NCI-H2081 treated with DMSO at 0.1 percent for 48 hours (cell line): ENCODE measurements at places on chromosomes 7 and 10.

GRCh38 chr10:93408783-93409182 is 73.4 kb downstream of the MYOF start:
- no peak for DNase-seq

GRCh38 chr10:107269626-107270025 is 105.1 kb upstream of the SORCS1 start:
- no peak for DNase-seq

DNA sequence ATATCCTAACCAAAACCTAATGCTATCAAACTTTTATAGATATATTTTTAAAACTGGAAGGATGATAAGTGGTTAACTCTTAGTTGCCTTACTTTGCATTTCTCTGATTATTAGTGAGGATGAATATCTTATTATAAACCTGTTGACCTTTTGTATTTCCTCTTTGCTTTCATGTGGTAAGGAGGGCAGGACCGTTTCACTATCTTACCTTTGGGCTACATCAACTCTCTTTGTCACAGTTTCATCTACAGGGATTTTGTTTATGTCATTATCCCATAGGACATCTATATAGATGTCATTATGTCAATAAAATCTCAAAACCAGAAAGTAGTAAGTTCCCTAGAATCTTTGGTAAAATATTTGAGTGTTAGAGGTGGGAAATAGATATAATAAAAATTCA is 219.3 kb downstream of the THSD7A start:
- DNase-seq: no peak

- DNase-seq: no peak
Observed at GRCh38 chr7:30877015-30877769, 34.5 kb upstream of the AQP1 start.

GRCh38 chr7:132603220-132603833 is 27.1 kb upstream of the PLXNA4 start:
- no peak for DNase-seq

- no peak for DNase-seq
Observed at GRCh38 chr10:94607111-94607510, 61.5 kb downstream of the HELLS start.

DNA sequence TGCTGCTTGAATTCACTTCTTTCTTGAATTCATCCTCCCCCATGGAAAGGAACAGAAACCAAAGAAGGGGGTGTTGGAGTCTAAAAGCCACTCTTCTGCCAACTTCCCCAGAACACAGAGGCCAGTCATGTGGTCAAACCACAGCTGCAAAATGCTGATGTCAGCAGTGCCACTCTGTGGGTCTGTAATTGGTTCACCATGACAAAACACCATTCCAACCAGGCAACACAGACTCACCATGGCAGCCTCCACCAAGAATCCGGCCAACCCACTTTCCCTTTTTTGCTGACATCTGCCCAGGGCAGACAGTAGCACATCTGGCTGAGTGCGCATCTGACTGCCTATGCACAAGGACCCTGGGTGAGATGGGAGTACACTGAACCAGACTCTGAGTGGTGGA is 16.8 kb downstream of the OSBPL3 start:
- no peak for DNase-seq

DNA sequence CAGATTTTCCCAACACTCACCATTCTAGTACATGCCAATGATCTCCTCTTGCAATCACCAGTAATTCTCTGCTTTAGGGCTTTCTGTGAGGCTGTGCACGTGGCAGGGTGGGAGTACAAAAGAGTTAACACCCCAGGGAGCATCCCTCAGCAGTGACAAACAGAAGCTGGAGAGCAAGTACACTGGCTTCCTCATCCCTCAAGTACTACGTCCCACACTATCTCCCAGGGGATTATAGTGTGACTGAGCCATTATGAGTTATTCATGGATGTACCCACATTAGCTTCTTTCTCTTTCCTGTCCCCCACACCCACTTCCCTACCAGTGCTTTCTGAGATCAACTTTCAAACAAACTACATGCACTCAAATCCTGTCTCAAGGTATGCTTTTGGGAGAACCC is 1216.5 kb upstream of the AUTS2 start:
- DNase-seq: no peak

GRCh38 chr7:4706384-4707216 is 24.5 kb downstream of the FOXK1 start:
- DNase-seq: no peak

- no peak for DNase-seq
Observed at GRCh38 chr10:122301055-122301810, 30.1 kb downstream of the BTBD16 start.

DNA sequence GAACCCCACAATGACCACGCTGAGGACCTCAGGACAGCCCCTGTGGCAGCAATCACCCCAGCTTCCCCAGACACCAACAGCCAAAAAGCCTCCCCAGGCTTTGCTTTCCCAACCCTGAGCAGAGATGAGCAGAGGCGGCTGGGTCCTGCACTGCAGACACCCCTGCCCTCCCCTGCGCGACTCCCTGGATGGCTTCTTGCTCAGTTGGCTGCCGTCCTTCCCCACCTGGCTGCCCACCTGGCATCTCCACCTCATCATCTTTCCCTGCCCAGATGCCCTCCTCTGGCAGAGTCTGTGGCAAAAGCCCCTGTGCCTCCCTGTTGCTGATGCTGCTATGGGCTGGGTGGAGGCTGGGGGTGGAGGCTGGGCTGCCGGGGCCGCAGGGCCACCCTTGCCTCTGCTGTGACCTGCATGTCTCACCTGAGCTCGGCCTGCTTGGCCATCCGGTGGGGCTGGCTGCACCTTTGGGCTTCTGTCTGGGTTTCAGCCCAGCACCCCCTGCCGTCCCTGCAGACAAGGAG is 567.7 kb downstream of the TCERG1L start:
- no peak for DNase-seq

DNA sequence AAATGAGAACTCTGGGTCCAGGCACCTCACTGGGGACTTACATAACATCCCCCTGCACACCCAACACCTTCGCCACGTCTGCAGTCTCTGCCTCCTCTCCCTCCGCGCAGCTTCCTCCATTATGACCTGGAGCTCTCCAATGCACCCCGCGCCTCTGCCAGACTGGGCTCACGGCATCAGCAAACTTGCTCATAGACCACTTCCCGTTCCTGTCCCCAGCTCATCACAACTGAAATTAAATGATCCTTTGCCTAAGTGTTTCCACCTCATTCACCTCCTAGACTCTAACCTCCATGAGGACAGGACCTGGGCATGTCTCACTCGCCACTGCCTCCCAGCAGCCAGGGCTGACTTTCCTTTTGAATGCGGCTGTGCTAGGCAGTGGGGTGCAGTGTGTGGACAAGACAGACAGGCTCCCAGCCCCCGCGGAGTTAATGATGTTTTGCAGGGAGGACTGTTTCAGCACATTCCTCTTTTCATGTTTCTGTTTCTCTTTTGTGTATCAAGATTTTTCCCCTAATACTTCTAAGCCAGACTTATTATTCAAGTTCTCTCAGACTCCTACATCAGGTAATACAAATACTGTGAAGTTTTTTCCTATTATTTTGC is 18.8 kb downstream of the CHST15 start:
- DNase-seq: no peak

DNA sequence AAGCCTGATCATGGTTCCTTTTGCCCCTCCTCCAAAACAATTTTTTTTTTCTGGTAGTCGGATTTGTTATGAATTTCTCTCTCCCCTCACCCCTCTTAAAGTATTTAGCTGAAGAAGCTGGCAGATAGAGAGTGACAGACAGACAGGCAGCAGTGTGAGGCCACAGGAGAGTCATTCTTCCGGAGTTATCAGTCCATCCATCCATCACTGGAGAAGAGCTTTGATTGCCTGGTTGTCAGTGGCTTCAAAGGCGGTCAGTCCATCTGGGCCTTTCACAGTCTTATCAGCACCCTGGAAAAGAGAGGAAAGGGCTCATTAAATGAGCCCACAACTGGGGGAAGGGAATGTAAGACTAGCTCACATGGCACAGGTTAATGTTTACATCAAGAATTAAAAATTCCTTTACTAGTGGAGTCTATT is 47.4 kb downstream of the MTPN start:
- no peak for DNase-seq

DNA sequence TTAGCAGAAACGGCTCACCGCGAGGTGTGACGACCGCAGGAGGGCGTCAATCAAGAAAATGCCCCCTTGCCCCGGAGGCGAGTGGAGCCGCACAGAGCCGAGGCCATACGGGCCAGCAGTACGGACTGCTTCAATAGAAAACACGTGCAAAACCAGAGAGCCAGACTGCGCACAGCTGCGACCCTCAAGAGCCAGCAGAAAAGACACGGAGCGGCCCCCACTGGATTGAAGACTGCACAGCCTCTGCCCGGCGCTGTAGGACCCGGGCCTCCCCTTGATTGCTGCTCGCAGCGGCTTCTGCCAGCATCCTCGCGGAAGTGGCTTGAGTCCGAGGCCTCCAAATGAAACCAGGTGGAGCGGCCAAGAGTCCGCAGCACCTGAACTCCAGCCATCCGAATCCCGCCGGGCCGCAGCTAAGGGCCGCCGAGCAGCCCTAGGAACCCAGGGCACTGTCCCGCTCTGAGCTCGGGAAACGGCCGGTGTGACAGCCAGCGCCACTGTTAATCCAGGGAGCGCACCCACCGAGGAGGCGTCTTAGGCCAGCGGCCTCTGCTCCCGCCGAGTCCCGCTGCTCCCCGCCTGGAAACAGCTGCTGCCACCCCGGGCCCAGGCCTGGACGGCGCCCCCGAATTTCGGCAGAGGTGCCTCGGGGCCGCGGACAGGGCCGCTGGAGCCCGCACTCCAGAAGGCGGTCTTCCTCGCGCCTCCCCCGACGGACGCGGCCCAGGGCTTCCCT is 660 bp upstream of the HHEX start:
- DNase-seq: no peak

- DNase-seq: no peak
Observed at GRCh38 chr10:96902731-96903358, 70.7 kb downstream of the LCOR start.

DNA sequence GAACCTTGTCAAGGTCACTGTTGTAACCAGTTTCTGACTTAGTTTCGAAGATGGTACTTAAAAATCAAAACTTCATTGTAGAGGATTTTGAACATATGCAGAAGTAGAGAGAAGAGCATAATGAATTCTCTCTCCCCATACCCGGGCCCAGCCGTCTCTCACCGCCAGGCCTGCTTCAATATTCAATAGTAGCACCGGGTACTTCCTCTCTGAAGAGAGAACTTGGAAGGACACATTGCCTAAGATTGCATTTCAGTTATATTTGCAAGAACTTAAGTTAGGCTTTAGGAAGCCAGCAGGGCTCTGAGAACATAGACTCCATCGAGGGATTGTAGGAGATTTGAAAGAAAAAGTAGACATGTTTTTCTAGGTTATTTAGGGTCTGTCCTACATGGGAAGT is 19.1 kb downstream of the LMTK2 start:
- no peak for DNase-seq

GRCh38 chr7:45646207-45646821 is 72.1 kb downstream of the ADCY1 start:
- no peak for DNase-seq

DNA sequence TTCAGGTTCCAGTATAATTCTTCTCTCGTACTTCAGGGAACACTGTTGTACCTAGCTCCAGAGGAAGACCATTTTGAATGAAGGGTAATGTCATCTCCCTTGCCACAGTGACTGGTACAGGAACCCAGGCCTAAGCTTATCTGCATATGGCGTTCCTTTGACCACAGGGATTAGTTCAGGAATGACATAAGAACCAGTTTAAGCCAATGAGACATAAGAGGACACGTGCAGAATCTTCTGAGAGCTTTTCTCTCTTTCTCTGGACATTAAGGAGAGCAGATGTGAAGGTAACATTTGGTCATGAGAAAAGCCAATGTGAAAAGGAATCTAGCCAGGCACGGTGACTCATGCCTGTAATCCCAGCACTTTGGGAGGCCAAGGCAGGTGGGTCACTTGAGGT is 21.8 kb upstream of the HIBADH start:
- no peak for DNase-seq

- DNase-seq: no peak
Observed at GRCh38 chr10:124734311-124735166, 9.6 kb downstream of the FAM53B start.

GRCh38 chr7:27641581-27642230 is 21.0 kb downstream of the HIBADH start:
- DNase-seq: no peak

- no peak for DNase-seq
Observed at GRCh38 chr10:120517196-120517595, 60.2 kb downstream of the PLPP4 start.

DNA sequence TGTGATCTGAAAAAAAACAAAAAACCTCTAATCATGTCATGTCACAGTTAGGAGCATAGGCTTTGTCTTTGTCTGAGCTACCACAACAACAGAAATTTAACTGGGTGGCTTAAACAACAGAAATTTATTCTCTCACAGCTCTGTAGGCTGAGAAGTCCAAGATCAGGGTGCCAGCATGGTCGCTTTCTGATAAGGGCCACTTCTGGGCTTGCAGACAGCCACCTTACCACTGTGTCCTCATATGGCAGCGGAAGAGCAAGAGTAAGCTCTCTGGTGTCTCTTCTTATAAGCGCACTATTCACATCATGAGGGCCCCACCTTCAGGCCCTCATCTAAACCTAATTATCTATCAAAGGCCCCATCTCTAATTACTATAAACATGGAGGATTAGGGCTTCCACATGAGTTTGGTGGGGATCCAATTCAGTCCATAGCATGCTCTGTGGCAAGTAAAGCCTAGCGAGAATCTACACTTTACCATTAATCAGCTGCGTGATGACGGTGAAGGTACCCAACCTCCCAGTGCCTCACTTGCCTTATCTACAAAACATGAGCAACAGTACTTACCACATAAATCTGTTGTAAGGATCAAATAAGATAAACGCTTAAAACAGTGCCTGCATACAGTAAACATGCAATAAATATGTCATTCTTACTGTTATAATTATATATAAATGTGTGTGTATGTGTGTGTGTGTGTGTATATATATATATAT is 17.3 kb downstream of the ZNF438 start:
- no peak for DNase-seq

GRCh38 chr7:149620961-149621360 is 123.4 kb upstream of the ZNF746 start:
- no peak for DNase-seq

- DNase-seq: no peak
Observed at GRCh38 chr7:73612598-73613269, 11.6 kb downstream of the MLXIPL start.

DNA sequence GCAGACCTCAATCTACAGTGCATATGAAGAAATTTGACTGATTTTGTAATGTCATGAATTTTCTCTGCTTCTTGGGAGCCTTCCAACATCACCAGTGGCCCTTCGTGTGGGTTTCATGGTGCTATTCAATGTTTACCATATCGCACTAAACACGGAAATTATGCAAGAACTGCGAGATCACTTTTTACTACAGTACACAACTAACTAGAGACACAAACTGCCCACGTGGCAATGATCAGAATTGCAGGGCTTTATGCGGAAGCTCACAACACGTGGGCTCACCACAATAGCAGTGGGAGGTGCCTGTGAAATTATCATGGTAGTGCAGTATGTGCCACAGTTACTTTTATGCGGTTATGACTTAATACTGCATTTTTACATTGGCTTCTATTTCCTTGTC is 449.7 kb upstream of the KLF6 start:
- no peak for DNase-seq

- DNase-seq: no peak
Observed at GRCh38 chr10:104895981-104896380, 254.9 kb downstream of the SORCS3 start.

- no peak for DNase-seq
Observed at GRCh38 chr7:115585015-115585718, 445.4 kb downstream of the TFEC start.

- no peak for DNase-seq
Observed at GRCh38 chr7:96067321-96067720, 254.6 kb downstream of the SLC25A13 start.

- no peak for DNase-seq
Observed at GRCh38 chr7:144725070-144725469, 110.8 kb downstream of the TPK1 start.
